Activated CD4-positive, CD25-positive, alpha-beta regulatory T cell (primary cell): ENCODE measurements at places on chromosomes 6 and 20.

- no peak for DNase-seq
These were observed 101.7 kb upstream of the SASH1 start for GRCh38 chr6:148240861-148241477.

- DNase-seq = no peak
These were observed 521.2 kb downstream of the FRK start for GRCh38 chr6:115539531-115539930.

DNA sequence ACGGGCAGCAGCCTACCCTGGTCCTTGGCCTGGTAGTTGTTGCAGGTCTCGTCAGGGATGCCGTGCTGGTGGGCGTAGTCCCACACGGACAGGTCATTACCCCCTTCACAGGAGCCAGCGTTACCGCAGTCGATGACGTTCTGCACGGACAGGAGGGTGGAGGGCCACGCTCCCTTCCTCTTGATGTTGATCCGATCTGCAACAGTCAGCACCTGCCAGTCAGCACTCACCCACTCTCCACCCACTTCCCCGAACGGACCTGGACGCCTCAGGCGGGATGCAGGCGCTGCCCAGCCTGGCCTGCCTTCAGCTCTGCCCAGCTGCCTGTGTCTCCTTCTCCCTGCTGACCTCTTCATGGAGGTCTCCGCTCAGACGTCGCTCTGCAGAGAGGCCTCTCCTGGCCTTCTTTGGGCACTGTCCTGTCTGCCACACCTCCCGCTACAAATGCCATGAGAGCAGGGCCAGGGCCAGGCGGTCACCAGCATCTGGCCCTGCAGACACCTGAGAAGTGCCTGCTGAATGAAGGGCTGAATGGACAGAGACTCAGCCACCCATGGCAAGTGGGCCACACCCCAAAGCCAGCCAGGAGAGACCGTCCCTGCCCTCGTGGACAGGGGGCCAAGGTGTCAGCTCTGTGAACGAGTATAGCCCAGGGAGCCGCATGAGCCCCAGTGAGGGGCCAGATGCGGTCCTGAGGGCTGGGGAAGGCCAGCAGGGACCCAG, 5.4 kb downstream of the CTSZ start:
- DNase-seq = no peak

DNA sequence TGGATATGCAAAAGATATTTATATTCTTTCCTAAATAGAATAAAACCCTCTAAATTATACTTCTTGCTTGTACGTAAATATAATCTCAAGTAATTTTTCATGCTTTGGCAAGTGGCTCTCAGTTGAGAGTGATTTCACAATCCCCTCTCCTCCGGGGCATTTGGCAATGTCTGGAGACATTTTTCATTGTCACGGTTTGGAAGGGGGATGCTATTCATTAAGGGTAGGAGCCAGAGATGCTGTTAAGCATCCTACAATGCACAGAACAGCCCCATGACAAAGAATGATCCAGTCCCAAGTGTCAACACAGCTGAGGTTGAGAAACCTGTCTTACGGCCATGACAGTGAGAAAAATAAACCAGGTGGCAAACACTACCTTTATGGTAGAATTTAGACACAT, 75.7 kb downstream of the AGPAT4 start:
- no peak for DNase-seq

- DNase-seq = no peak
These were observed 418 bp downstream of the TNXB start for GRCh38 chr6:32108727-32109113.

GRCh38 chr6:111745636-111746035, 127.6 kb downstream of the FYN start:
- no peak for DNase-seq

- no peak for DNase-seq
These were observed 278.2 kb upstream of the ID4 start for GRCh38 chr6:19558934-19559333.

DNA sequence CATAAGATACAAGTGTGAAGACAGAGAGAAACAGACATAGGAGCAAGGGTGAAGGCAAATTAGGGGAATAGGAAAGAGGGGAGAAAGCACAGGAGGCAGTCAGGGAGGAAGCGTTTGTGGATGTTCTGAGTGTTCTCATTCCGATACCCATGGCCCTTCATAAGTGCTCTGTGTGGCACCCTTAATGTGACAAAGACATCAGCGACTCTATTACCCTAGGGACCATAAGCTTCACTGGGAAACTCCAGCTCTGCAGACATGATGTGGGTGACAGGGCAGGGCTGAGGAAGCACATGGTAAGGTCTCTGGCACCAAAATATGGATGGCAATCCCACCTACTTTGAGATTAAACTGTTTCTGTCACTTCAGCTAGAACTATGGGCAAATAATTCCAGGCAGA, 33.0 kb downstream of the F13A1 start:
- DNase-seq = no peak

DNA sequence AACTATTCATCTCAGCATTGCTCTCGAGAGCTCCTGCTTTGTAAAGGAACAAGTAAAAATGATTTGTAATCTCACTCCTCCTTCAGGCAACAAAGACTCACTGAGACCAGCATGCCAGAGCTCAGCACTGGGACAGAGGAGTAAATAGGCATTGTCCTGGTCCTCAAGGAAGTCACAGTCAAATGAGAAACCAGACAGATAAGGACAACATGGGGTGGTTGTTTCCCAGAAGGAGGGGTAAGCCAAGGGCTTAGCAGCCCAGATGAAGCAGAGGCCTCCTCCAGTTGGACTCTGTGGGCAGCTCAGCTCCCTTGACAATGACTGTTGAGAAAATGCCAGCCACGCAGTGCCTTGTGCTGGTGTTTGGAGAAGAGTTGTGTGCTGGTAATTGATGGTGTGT, 425.7 kb upstream of the CHD6 start:
- no peak for DNase-seq

- DNase-seq = no peak
These were observed 17.5 kb downstream of the CITED2 start for GRCh38 chr6:139356924-139357323.

DNA sequence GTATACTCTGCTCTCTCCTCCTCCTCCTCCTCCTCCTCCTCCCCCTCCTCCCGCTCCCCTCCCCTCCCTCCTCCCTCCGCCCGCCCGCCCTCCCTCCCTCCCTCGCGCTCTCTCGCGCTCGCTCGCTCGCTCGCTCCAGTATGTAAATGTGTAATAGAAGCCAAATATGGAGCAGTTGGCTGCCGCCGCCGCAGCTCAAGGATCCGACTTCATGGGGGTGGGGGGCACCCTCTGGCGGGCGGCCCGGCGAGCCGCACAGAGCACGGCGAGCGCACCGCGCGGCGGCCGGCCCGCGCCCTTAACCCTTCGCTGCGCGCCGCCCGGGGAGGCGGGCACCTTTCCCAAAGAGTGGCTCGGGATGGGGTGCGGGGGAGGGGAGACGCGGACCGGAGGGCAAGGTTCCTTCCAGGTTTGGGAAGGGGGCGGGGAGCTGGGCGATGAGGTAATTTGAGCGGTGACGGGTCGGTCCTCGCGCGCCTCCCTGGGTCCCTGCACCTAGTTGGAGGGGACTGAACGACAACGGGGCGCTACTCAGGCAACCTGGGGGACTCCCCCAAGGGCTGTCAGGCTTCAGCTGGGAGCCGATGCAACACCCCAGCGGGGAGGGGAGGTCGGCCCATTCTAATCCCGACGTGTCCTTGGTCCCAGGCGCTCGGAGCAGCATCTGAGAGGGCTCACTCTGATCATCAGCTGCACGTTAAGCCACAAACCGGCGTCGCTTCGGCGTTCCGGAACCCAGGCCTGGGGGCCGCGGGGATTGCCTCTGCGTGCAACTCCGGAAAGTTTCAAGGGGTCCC, 409 bp upstream of the ATXN1 start:
- peak; percentile 67 for DNase-seq

- no peak for DNase-seq
These were observed 748 bp upstream of the ATP9A start for GRCh38 chr20:51768759-51769517.

DNA sequence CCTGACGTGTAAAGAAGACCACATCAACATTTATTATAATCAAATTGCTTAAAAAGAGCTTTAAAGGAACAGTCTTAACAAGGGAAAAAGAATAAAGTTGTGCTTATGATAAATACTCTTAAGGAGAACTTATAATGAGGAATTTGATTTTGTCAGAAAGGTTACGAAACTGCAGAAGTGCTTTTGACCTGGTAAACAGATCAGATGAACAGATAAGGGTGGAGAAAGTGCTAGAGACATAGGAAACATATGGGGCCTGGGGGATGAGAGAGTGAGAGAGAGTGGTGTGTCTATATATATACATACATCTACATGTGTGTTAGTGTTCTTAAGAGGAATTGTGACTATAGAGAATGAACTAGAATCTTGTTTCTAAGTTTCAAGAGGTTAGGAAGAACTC, 186.2 kb upstream of the GJE1 start:
- no peak for DNase-seq

DNA sequence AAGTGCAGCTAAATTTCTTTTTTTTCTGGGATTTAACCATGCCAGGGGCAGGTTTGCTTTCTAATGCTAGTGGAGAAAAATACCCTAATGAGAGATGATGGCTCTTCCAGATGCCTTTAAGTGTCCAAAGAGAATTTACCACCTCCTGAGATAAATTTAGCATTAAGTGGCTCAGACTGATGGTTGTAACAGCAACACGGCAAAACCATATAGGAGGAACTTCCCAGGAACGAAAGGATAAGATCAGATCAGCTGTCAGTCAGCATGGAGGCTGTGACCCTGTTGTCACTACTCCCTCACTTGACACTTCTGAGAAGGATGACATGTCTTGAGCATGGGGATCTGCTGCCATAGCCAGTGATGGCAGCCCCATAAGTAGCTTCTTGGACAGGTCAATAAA, 860.0 kb downstream of the QKI start:
- DNase-seq = no peak

- no peak for DNase-seq
These were observed 581.0 kb upstream of the MAP3K7 start for GRCh38 chr6:91167846-91168245.

GRCh38 chr20:24785141-24786110, 163.6 kb upstream of the CST7 start:
- no peak for DNase-seq

DNA sequence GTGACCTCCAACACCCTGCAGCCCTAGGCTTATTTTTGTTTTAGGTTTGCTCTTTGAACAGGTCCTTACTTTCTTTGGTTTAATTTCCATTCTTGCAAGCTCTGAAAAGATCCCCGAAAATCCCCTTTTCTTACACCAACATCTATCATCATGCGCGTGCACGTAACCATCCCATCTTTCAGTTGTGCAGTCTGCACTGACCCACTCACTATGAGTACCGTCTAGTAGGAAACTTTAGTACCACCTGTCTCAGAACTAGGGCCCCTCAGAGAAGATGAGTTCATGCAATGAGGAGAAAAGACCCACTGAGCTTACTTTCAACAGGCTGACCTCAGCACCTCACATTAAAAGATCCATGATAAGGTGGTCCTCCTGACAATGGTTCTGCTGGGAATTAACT, 120.6 kb upstream of the AGPAT4 start:
- DNase-seq = no peak

DNA sequence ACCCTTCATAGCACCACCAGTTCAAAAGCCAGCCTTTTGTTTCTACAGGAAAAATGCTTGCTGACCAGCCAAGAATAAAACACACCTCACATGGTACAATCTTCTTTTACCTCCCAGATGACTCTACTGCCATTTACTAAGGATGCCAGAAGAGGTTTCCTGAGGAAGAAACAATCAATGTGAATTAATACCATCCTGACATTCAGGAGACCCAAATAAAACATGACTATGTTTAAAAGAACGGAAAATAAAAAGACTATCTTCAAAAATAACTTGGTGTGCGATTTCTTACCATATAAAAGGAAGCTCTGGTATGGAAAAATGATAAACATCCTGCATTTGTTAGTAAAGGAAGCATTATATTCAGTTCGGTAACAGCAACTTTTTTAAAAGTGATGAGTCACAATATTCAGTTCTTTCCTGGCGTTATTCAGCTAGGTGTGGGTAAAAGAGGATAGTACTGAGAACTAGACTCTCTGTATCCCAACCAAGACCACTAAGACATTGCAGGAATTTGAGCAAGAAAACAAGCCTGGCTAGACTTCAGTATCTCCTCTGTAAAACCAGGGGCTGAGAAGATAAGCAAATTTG, 16.3 kb downstream of the COL21A1 start:
- DNase-seq = no peak

GRCh38 chr20:25136643-25137559, 55.0 kb upstream of the VSX1 start:
- DNase-seq = no peak

DNA sequence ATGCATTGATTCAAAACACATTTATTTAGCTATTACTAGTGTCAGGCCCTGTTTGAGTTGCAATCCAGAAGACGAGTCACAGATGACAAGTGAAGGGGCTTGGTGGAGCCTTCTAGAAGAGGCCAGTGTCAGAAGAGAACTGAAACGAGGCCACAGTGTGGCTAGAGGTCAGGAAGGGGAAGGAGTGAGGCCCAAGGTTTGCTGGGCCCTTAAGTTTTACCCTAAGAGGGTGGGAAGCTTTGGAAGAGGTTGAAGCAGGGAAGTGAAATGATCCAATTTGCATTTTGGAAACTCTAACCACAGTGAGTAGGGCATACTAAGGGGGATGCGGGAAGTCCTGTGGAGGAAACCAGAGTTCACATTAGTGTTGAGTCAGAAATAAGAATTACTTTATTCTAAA, 25.0 kb downstream of the TTK start:
- no peak for DNase-seq

DNA sequence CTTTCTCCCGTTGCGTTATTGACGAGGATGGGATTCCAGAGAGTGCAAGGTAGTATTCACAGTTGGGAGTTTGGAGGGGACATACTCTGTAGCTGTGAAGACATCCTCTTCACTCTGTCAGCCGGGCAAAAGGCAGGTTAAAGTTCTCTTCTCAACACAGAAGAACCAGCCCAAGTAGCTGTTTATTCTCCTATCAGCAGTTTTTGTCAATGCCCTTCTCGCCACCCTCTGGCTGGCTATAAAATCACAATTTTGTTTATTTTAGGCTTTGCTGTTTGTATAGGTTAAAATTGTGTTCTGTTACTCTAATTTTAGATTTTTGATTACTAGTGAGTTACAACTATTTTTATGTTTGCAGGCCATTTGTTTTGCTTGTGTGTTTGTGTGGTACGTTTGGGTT, 37.9 kb upstream of the MAS1 start:
- DNase-seq = no peak

GRCh38 chr20:52129611-52130010, 62.0 kb downstream of the ZFP64 start:
- DNase-seq = no peak

GRCh38 chr6:53906103-53906502, 111.3 kb downstream of the LRRC1 start:
- DNase-seq = no peak

- no peak for DNase-seq
These were observed 40.0 kb upstream of the OPN5 start for GRCh38 chr6:47741807-47742206.

GRCh38 chr6:129370268-129370916, 339.6 kb downstream of the ARHGAP18 start:
- no peak for DNase-seq
